ENCODE measurements at places on chromosomes 3 and 15. TPM values are rescaled to one million over a fixed set of nuclear protein-coding genes. Genes with fewer than 3 reads are reported as not detected.

GRCh38 chr3:76311941-76312340, 526.6 kb upstream of the ZNF717 start:
- DNase-seq, result no peak

GRCh38 chr3:43790476-43790875, 99.7 kb downstream of the ABHD5 start:
- DNase-seq, result no peak

Gene STRC
- total RNA-seq, result 0.47 TPM

- DNase-seq, result no peak
Measured at GRCh38 chr15:98884894-98885293, 122.7 kb downstream of the PGPEP1L start.

DNA sequence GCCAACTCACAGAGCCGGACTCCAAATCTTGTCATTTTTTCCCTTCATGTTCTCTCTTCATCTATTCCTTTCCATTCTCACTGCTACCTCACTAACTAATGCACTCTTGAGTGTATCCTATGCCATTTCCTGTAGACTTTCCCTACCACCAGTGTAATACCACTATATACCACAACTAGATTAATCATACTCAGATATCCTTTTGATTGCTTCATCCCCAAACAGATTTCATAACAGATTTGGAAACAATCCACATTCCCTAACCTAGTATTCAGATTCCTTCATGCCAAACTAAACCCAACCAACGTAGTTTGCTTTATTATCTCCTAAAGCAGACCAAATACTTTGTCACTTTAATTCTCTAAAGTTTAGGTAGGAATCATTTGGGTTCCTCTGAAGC, 2.6 kb upstream of the PLOD2 start:
- no peak for DNase-seq
